ENCODE measurements at places on chromosomes 12 and 14.

DNA sequence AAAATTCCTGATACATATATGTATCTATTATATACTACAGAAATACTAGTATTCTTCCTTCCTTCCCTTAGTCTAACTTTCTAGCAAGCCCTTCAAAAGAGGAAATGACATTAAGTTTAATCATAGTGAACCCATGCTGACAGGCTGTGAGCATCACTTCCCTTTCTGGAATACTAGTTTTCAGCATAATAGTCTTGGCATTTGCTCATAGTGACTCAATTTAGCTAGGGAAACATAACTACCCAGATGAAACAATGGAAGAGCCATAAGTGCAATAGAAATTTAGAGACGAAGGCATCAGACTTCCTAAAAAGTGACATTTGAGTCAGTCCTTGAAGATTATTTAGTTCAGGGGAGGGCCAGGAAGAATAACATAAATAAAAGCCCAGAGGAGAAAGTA, 184.5 kb upstream of the CRY1 start:
- no peak for DNase-seq

DNA sequence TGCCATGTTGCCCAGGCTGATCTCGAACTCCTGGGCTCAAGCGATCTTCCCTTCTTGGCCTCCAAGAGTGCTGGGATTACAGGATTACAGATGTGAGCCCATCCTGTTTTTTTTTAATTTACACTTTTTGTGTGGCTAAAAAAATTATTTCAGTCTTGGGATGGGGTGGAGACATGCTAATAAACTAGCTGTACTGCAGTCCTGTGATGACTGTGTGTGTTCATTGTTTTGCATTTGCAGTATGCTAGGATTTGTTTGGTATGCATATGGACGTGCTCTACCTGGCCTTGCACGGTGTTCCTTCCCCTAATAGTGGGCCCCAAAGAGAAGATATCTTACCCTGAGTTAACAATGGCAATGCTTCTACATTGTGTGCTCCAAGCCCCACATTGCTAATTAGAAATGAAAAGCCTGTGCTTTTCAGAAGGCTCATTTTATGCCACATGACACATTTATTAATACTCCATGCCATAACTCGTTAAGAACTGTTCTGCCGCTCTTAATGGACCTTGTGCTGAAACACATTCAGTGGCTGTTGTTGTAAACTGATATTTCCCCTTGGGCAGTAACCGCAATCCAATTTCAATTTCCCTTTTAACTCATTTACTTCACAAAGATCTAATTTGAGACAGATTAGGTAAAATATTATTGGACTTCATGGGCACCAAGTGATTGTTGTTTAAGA, 86.4 kb downstream of the SCN8A start:
- DNase-seq, result no peak

- DNase-seq, result peak; percentile 35
Observed at GRCh38 chr12:110742096-110742717, 484 bp downstream of the PPP1CC start.

DNA sequence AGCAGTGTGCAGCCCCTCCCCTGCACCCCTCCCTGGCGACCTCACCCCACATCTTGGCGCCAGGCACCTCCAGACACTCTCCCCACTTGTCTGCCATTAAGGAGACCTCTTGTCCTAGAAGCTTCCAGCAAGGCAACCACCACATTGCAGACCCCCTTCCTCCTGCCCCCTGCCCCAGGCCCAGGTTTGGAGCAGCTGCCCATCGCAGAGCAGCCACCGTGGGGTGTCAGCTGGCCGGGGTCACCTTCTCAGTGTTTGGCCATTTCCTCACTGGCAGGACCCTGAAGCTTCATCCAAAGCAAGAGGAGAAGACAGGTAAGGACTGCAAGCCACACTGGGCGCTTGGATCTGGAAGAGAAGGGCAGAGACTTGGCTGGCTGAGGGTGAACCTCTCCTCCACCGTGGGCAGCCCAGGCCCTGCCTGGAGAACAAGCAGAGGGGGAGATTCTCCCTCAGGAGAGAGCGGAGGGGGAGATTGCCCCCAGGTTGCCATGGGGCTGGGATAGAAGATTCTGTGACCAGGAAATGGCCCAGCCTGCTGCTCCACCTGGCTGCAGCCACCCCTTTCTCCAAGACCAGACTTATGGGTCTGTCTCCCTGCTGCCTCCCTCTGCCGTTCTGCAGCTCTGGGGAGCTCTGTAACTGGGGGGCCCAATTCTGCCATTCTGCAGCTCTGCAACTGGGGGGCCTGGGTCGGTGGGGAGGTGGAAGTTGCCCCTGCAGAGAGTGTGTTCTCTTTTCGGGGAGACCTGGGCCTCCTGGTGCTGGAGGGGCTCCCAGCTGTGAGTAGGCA, 72.9 kb upstream of the C14orf180 start:
- DNase-seq, result no peak

DNA sequence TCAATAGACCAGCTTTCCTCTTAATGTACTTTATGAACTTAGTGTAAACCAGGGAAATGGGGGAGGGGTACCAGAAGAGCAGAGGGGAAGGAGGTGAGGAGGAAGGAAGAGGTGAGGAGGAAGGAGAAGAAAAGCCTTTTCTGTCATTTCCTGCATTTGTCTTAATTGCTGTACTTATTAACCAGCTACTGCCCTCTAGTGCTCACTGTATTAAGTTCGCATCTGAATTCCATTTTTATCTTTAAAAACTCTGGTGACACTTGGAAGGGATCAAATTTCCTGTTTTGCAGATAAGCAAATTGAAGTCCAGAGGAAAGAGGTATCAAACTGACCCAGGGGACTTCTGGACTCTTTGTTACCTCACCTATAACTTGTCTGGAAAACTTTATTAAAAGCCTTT, 22.2 kb downstream of the MANSC1 start:
- DNase-seq, result peak; percentile 56

DNA sequence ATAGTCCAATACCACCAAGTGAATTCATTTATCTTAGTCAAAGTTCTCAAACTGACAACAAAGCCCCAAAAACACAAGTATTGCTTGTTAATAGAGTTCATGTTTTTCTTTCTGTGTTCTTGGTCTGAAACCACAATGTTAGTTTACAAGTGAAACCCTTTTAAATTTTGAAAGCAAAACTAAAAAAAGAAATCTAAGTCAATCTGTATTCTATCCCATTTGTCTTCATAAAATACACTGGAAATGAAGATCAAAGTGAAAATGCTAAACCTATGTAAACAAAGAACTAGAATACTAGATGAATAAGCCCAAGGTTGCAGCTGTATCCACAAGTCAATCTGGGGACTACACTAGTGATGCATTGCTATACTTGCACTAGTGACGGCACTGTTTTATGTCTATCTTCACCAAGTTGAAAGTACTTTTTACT, 10.4 kb downstream of the MAP4K5 start:
- no peak for DNase-seq

DNA sequence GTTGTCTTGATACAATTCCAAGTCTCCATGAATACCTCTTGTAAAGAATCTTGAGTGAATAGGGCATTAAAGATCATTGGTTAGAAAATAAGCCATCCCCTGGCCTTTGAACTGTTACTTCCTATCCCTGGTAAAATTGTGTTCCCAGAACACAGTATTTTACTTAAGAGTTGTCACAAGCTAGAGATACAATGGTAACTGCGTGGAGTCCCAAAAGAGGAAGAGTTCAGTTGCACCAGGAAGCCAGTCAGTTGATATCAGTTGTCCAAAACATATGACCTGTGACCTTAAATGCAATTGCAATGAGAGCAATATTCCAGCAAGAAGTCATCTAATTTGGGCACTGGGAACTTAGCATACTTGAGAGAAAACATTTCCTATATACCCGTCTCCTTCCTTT, 117.3 kb downstream of the NEDD1 start:
- DNase-seq, result no peak

DNA sequence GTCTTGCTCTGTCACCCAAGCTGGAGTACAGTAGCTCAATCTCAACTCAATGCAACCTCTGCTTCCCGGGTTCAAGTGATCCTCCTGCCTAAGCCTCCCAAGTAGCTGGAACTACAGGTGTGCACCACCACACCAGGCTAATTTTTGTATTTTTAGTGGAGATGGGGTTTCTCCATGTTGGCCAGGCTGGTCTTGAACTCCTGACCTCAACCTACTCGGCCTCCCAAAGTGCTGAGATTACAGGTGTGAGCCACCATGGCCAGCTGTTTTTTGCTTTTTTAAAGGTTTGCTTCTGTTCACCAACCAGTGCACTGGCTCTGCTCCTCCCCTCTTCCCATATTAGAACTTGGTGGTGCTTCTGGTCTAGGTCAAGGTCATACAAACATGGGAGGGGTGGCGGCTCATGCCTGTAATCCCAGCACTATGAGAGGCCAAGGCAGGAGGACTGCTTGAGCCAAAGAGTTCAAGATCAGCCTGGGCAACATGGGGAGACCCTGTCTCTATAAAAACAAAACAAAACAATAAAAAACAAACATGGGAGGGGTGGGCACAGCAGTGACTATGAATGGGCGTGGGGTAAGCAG, 20.4 kb upstream of the PAPOLA start:
- no peak for DNase-seq

DNA sequence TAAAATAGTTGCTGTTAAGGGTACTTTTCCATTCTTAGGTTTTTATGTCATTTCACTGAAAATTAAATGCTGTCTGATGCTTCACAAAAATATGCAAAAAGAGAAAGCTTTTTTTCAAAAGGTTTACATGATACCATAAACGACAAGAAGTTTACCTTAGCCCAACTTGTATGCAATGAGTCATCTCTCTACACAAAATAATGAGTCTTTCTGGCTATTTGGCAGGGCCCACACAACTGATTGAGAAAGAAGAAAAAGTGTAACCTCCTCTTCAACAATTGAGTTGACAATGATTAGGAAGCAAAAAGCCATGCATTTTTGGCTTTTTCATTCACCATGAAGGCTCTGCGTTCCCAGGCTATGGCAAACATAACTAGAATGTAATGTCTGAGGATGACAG, 165.4 kb upstream of the CPNE8 start:
- DNase-seq, result no peak

DNA sequence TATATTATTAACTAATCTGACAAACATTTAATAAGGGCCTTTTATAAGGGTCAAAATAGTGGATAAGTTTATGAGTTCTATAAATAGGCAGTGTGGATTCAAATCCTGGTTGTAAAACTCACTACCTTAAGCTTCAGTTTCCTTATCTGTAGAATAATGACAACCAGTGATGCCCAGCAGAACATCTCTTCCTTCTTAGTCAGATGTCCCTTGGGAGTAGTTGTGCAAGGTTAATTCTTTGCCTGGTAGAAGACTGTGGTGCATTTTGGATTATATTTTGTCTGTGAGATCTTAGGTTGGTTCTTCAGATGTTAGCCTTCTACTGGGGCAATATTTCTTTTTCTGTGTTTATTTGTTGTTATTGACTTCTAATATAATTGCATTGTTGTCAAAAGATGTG, 59.5 kb downstream of the ARID2 start:
- DNase-seq, result no peak

DNA sequence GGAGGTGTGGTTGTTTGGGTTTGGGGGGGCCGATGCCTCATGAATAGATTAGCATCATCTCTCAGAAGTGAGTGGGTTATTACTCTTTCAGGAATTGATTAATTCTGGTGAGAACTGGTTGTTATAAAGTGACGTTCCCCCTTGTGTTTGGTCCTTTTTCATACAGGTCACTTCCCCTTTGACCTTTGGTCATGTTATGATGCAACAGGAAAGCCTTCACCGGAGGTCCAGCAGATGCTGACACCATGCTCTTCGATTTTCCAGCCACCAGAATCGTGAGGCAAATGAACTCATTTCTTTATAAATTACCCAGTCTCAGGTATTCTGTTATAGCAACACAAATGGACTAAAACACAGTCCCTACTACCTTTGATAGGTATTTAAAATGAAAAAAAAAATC, 439.4 kb downstream of the NELL2 start:
- DNase-seq, result no peak

DNA sequence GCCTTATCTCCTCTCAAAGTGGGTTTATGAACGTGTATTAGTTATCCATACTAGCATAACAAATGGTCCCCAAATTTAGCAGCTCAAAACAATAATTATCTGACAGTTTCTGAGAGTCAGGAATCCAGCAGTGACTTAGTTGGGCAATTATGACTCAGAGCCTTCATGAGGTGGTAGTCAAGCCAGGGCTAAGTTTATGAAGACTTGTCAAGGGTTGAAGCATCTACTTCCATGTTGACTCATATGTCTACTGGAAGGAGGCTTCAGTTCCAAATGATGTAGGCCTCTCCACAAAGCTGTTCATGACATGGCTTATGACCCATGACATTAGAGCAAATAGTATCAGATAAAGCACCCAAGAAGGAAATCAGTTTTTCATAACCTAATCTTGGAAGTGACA, 73.2 kb downstream of the IPO8 start:
- DNase-seq, result no peak

DNA sequence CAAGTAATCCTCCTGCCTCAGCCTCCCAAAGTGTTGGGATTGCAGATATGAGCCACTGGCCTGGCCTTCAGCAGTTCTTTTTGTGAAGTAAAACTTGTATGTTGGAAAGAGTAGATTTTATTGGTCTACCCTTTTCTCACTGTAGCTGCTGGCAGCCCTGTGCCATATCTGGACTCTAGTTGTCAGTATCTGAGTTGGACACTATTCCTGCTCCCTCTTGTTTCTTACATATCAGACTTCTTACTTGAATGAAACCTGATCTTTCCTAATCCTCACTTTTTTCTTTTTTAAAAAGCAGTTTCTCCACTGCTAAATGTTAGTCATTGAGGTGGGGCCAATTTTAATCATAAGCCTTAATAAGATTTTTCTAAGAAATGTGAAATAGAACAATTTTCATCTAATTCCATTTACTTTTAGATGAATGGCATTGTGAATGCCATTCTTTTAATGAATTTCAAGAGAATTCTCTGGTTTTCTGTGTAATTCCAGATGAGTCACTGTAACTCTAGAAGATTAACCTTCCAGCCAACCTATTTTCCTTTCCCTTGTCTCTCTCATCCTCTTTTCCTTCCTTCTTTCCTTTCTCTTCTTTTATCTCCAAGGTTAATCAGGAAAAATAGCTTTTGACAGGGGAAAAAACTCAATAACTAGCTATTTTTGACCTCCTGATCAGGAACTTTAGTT, 88.7 kb downstream of the APAF1 start:
- DNase-seq, result no peak

- no peak for DNase-seq
Observed at GRCh38 chr14:24958271-24958670, 91.7 kb downstream of the STXBP6 start.

DNA sequence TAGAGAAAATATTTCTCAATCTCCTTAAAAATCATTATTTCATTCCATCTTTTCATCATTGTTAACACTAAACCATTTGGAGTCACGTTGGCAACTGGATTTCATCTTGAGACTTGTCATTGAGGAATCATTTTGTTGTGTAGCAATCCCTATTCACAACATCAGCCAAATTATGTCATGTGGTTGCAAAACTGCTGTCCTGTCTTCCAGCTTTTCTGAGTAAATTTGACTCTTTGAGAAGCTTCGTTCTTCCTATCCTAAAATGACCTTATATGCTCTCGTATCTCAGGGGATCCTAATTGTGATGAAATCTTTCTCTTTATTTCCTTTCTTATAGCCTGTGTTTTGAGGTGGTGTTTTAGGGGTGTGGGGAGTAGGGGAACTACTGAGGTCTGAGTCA, 30.6 kb upstream of the KICS2 start:
- DNase-seq, result no peak

- DNase-seq, result no peak
Observed at GRCh38 chr12:113689047-113689610, 217.5 kb upstream of the LHX5 start.

- DNase-seq, result peak; percentile 61
Observed at GRCh38 chr12:29148911-29149690, at the start of gene FAR2. TSS of gene FAR2 (plus strand) at chr12:29149278. CDS start at chr12:29270450, 121,172 bp downstream.
